SK-N-SH treated with all-trans-retinoic acid at 6 μM for 48 hours (cell line): ENCODE measurements at places on chromosomes 7 and 10.

- ATAC-seq: no peak
Observed at GRCh38 chr10:102139281-102140110, 6.7 kb downstream of the PPRC1 start.

DNA sequence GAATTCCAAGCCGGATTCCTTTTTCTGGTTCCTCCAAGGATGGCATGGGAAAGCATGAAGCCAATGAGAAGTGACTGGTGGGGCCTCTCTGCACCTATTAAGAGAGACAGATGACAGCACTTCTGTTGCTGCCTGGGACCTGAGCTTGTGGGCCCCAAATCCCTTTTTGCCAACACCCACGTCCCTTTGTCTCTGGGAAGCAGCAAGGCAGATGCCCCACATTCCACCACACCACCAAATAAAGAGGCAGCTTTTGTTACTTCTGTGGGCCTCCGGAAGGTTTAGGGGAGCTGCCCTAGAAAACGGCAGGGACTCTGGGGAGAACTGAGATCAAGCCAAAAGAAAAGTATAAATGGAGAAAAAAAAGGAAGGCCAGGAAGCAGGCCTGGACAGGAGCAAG, 3.4 kb downstream of the CCDC136 start:
- no peak for ATAC-seq

DNA sequence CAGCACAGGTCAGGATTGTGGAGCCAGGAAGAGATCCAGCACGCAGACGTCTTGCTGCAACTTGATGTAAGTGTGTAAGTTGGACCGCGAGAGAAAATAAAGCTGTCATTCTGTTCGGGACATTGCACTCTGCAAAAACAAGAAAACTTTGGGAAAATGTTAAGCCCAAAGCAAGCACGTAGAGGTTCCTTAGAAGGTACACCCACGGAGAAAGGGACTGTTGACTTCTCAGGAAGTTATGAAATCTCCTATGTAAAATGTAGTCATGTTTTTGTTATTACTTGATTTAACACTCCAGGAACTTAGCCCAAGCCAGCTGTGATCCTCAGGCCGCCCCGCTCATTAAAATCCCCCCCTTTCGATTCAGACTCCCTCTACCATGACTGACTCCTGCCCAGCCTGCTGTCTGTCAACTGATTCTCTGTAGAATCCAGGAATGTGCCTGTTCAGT, 196.1 kb upstream of the TCF7L2 start:
- no peak for ATAC-seq

DNA sequence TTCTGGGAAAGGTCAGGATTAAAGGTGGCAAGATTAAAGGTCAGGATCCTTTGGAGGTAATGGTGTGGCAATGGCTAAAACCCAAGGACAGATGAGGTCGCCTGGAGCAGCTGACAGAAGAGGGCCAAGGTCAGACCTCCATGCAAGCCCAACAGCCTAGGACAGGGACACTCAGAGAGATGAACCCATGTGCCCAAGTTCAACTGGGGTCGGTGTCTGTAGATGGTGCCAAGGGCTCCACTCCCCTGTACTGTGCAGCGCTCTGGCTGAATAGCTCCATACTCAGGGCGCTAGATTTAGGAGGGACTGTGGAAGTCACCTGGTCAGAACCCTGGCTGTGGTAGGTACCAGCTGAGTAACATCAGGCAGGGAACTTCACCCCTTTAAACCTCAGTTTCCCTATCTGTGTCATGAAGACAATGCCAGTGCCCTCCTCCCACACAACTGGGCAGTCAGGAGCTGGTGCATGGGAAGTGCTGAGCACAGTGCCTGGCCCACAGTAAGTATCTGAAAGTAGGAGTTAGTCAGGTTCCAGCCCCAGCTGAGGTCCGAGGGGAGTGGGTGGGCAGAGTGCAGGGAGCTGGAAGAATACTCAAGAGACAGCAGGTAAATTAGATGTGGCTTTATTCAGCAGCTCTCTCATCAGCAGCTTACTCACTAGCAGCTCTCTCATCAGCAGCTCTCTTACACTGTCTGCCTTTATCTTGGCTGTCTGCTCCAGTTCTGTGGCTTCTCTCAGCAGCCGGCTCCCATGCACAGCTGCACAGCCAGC, 327.1 kb downstream of the GLRX3 start:
- no peak for ATAC-seq

- ATAC-seq: no peak
Observed at GRCh38 chr10:80471001-80471400, 16.9 kb downstream of the TSPAN14 start.
